ENCODE measurements at places on chromosomes 11 and 22. TPM values are rescaled to one million over a fixed set of nuclear protein-coding genes. Genes with fewer than 3 reads are reported as not detected.

- H3K27me3 ChIP-seq: no peaks in the 10 kb centered on the region
- H3K27ac ChIP-seq: no peak overlapping the region
These were observed 10.5 kb downstream of the NIPSNAP1 start for GRCh38 chr22:29570456-29570855.

The MMP11 gene
- 3.8 TPM for total RNA-seq

DNA sequence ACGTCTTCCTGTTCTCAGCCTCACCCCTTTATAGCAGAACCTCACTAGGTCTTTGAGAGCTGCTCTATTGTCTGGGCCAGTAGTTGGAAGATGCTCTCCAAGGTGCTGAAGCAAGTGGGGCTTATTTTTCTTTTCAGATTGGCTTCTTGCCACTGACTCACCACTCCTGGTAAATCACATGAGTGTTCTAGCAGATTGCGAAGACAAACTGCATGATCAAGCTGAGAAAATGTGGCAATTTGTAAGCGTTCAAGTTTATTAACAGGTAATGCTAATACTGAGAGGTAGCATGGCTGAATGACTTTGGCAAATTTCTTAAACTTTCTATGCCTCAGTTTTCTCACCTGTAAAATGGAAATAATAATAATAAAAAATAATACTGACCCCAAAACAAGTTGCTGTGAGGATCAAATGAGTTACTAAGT, 59.2 kb downstream of the CACNG2 start:
- H3K36me3 ChIP-seq: no peaks in the 10 kb centered on the region
- peaks cover 43% of the 10 kb centered on the region for H3K27me3 ChIP-seq
- peaks cover 3% of the 10 kb centered on the region for H3K4me1 ChIP-seq
- no peak for DNase-seq
- H3K27ac ChIP-seq: no peak overlapping the region

The A4GALT gene
- total RNA-seq: not detected

DNA sequence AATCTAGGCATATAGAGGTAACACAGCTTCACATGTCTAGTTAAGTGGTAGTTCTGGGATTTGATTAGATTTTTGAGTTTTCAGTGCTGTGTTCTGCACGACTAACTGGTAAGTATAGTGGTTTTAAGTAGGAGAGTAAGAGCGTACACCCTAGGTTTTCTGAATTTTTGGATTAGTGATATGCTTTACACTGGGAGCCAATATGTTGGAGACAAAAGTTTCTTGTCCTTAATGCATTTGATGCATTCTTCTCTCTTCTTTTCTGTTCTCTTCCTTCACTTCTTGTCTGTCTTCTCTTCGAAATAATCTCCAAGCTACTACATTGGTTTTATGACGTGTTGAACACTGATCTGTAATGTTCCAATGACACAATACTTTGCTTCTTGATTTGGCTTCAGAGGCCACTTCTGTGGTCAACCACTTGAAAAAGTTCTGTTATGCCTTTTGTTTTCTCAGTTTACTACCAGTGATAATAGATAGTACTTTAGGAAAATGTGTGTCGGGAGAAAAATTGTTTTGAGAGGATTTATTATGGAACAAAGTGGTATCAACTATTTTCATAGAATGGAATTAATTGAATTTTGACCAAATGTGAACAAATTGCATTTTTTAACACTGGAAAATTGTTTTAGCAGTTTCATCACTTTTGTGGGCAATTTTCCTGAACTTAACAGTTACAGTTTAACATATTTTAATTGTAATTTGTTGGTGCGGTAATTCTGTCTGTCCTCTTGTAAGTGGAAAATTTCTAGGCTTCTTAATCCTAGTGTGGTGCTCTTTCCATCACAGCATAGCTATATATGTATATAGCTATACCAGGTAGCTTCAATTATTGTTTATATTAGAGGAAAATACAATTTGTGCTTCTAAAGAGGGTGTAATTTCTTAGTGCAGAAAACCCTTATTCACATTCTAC, 2.6 kb downstream of the PDE3B start:
- H3K27me3 ChIP-seq: no peaks in the 10 kb centered on the region
- peak overlapping the region; percentile 90 for H3K4me3 ChIP-seq
- peaks cover 44% of the 10 kb centered on the region for H3K4me1 ChIP-seq

The SEPTIN3 gene
- not detected for total RNA-seq

DNA sequence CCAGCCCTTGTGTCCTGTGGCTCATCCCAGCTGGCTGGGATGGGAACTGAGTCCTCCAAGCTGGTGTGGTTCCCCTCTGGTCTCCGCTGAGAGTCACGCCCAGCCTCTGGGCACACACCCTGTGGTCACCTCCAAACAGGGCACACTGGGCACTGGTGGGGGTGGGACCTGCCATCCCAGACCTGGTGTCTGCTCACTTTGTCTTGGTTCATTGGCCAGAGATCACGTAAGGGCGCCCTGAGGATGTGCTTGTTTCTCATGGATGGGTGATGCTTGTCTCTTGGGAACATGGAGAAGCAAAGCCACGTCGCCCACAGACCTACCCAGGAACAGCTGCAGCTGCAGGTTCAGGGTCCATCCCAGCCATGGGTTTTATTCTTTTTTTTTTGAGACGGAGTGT, 43.1 kb downstream of the LRP5 start:
- no peaks in the 10 kb centered on the region for H3K4me1 ChIP-seq
- no peak overlapping the region for H3K4me3 ChIP-seq
- H3K27ac ChIP-seq: no peak overlapping the region
- H3K36me3 ChIP-seq: peaks cover 4% of the 10 kb centered on the region

GRCh38 chr11:103662880-103663279, 373.6 kb upstream of the DDI1 start:
- H3K27ac ChIP-seq: no peak overlapping the region
- no peak overlapping the region for H3K4me3 ChIP-seq

DNA sequence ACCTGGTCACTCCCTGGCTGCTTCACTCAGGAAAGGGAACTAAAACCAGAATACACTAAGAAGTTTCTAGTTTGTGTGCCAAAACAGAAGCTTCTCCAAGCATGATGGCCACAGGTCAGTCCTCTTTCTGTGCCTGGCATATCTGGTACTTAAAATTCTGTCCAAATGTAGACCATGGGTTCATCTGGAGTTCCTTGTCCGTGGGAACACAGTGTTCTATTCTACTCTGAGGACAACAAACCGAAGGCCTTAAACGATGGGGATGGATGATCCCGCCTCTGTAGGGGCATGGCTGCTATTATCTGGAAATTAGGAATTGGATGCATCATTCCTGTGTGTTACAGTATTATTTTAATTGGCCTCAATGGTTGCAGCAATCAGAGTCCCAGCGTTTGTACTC, 6.1 kb upstream of the DLAT start:
- H3K36me3 ChIP-seq: no peaks in the 10 kb centered on the region
- no peak overlapping the region for H3K4me3 ChIP-seq
- H3K27me3 ChIP-seq: no peaks in the 10 kb centered on the region
- no peak for DNase-seq
- peaks cover 11% of the 10 kb centered on the region for H3K4me1 ChIP-seq

The DCHS1 gene
- total RNA-seq: 14.4 TPM

GRCh38 chr22:20761536-20761935, 12.4 kb upstream of the SERPIND1 start:
- no peaks in the 10 kb centered on the region for H3K4me1 ChIP-seq
- H3K36me3 ChIP-seq: peaks cover 89% of the 10 kb centered on the region
- H3K27ac ChIP-seq: no peak overlapping the region
- DNase-seq: no peak

DNA sequence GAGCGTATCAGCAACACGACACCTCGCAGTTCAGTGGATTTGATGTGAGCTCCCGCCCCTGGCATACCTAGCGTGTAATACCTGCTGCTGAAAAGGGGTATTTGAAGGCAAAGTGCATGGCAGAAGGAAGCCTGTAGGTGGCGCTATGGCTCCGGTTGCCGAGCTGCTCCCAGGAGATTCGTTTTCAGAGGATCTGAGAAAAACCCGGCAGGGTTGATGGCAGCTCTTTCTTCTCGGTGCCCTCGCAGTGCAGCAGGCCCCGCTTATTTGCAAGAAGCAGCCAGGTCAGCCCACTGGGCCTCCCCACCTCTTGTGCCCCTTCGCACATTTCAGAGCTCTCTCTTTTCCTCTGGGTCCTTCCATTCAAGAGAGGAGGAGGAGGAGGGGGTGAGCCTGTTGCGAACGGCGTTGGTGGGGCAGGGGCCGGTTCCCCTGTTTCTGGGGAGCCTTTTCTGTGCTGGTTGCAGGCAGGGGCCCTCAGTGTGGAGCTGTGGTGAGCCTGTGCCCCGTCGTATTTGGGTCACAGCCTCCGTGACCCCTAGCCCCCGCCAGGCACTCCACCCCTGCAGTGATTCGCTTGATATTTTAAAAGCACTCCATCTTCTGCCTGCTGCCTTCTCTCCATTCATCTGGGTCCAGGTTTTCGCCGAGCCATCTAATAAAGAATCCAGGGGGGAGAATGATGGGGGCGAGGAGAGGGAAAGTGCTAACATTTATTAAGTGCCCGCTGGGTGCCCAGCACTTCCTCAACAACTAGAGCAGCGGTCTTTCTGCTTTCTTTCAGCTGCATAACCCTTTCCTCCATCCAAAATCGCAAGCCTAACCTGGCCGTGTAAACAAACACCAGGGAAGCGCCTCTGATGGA, 85.3 kb upstream of the SYT13 start:
- no peaks in the 10 kb centered on the region for H3K36me3 ChIP-seq
- H3K27ac ChIP-seq: no peak overlapping the region
- peak overlapping the region; percentile 36 for H3K4me3 ChIP-seq
- H3K27me3 ChIP-seq: peaks cover 33% of the 10 kb centered on the region

The OR11H1 gene
- not detected for total RNA-seq

The SERHL2 gene
- 0.81 TPM for total RNA-seq

DNA sequence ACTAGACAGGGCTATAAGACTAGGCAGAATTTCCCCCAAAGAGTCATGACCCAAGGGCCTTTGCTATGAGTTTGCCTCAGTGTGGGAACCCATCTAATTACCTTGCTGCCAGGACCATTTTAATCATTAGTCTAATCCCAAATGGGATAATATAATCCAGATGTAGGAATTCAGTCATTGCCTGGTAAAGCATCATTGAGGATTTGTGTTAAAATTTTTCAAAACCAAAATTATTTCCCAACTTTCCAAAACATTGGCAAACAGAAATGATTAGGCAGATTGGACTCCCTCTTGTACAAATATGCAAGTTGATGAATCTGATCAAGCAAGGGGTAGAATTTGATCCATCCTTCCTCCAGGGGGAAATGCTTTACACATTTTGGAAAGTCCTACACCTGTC, 16.2 kb upstream of the MMP13 start:
- H3K4me1 ChIP-seq: no peaks in the 10 kb centered on the region
- H3K36me3 ChIP-seq: no peaks in the 10 kb centered on the region
- H3K27me3 ChIP-seq: peaks cover 20% of the 10 kb centered on the region

DNA sequence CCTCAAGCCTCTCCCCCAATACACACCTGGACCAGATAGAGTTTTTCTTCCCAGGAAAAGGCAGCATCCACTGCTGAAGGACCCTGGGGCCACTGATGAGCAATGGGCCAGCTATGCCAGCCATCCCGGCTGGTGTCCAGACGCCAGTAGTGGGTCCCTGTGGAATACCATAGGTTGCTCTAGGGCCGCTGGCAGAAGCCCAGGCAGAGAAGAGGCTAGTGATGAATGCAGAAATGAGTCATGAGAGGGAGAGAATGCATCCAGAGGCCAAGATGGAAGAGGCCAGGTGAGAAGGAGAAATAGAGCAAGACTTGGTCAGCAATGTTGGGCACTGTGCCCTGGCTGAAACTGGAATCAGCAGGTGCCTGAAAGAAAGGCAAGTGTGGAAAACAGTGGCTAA, 8.9 kb downstream of the HPX start:
- no peaks in the 10 kb centered on the region for H3K36me3 ChIP-seq
- H3K4me1 ChIP-seq: peaks cover 7% of the 10 kb centered on the region
- no peak overlapping the region for H3K4me3 ChIP-seq
- DNase-seq: no peak

DNA sequence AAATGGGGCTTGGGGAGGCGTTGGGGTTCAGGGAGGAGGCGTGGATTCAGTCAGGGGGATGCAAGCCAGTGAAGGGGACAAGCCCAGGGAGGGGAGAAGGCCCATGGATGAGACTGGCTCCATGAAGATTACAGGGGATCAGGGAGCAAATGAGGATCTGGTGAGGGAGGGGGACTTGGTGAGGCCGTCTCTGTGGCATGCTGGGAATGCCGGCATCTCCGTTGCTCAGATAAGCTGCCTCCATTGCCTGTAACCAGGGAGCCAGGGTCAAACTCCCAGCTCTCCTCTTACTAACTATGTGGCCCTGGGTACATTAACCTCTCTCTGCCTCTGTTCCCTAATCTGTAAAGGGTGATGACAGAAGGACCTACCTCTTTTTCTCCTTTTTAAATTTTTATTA, 38.7 kb downstream of the TPBGL start:
- H3K4me3 ChIP-seq: no peak overlapping the region
- H3K4me1 ChIP-seq: peaks cover 60% of the 10 kb centered on the region
- H3K36me3 ChIP-seq: peaks cover 22% of the 10 kb centered on the region
- no peak for DNase-seq
- H3K27me3 ChIP-seq: no peaks in the 10 kb centered on the region
- H3K27ac ChIP-seq: peak overlapping the region; percentile 97

The BAIAP2L2 gene
- total RNA-seq: 2.2 TPM

The PRG3 gene
- total RNA-seq: not detected
